ENCODE measurements at places on chromosomes 11 and 22. TPM values are rescaled to one million over a fixed set of nuclear protein-coding genes. Genes with fewer than 3 reads are reported as not detected.

The C22orf23 gene
- not detected for total RNA-seq

The PDGFB gene
- total RNA-seq = 1.7 TPM

The CCDC83 gene
- total RNA-seq = not detected

The MS4A6E gene
- total RNA-seq = not detected

The MTCH2 gene
- 21.5 TPM for total RNA-seq

The SEC14L6 gene
- not detected for total RNA-seq

The MOV10L1 gene
- not detected for total RNA-seq

The OR2AT4 gene
- total RNA-seq = not detected

The BLID gene
- total RNA-seq = not detected

The SAA2 gene
- 0.62 TPM for total RNA-seq

The SCGB1A1 gene
- total RNA-seq = not detected

The RASD2 gene
- 1.0 TPM for total RNA-seq

The ALDH3B1 gene
- not detected for total RNA-seq

The SLC22A25 gene
- total RNA-seq = not detected

The SYCE3 gene
- not detected for total RNA-seq

The GTSE1 gene
- total RNA-seq = 1.3 TPM

The RIMBP3C gene
- total RNA-seq = 0.47 TPM

The HSPB2 gene
- total RNA-seq = not detected

The KLHDC7B gene
- total RNA-seq = 5.9 TPM

The KCNA4 gene
- not detected for total RNA-seq
